ENCODE measurements at places on chromosomes 4 and X.

GRCh38 chrX:64975491-64975890 is 759 bp downstream of the ZC4H2 start:
- no peak for DNase-seq

GRCh38 chr4:123356921-123357320 is 39.7 kb upstream of the SPRY1 start:
- DNase-seq: no peak

GRCh38 chr4:158250321-158250720 is 40.0 kb downstream of the TMEM144 start:
- no peak for DNase-seq

- DNase-seq: no peak
Measured at GRCh38 chr4:1277667-1278665, 11.7 kb upstream of the MAEA start.

GRCh38 chr4:152691761-152692160 is 12.0 kb upstream of the TMEM154 start:
- DNase-seq: no peak

DNA sequence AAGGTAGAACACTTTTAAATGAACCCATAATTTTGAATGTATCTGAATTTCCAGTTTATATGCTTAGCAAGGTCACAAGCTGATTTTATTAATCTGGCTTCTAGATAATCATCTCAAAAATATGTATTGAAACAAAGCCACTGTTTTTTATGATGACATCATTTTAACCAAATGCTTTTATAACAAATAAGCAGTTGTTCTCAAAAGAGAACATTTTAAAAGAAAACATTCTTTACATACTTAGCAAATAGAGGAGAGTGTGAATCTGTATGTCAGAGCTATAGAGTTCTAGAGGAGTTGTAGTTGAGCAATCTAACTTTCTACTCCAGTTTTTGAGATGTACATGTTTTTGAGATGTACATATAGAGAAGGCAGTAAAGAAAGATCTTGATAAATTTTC is 42.5 kb downstream of the LAMP2 start:
- DNase-seq: no peak
